Activated CD4-positive, alpha-beta T cell treated with anti-CD3 and anti-CD28 coated beads for 36 hours (primary cell): ENCODE measurements at places on chromosomes 2 and 18. TPM values are rescaled to one million over a fixed set of nuclear protein-coding genes. Genes with fewer than 3 reads are reported as not detected.

DNA sequence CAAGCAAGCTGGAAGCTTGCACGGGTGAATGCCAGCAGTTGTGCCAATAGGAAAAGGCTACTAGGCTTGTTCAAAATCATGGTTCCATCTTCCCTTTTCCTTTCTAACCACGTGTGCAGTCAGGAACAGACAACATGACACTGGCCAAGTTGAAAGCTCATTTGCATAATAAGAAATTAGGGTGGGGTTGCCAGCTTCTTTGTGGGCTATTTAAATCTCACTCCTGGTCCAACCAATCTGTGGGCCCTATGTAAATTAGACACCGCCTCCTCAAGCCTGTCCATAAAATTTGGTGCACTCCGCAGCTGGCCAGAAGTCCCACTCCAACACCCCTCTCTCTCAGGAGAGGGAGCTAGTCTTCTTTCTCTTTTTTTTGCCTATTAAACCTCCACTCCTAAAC lies 1948.4 kb upstream of the PIK3C3 start:
- DNase-seq = no peak

GRCh38 chr18:40738321-40738880 lies 1216.6 kb upstream of the PIK3C3 start:
- DNase-seq = no peak

DNA sequence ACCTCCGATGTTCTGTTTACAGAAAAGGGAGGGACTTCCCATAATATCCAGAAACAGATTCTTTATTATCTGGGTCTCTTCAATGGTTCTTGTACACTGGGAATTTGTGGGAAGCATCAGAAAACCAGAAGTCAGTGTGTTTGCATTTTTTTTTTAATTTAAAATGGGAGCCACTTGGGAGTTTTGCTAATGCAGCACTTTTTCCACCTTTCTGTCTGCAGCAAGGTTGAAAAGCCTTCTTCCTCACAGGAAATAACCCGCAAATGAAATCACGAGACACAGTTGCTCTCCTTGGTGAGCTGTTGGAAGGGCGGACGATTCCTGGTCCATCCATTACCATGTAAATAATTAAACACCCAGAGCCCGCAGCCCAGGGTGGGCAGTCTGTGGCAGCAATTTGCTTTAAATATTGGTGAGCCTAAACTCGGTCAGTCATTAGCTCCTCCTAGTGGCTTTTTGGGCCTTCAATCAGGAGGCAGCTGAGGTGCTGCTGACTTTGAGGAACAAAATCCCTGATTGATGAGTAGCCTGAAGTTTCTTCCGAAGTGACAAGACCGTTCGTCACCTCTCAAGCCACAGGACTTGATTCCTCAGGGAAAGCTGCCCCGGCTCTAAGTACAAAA lies 471.5 kb downstream of the EPHA4 start:
- DNase-seq = no peak

DNA sequence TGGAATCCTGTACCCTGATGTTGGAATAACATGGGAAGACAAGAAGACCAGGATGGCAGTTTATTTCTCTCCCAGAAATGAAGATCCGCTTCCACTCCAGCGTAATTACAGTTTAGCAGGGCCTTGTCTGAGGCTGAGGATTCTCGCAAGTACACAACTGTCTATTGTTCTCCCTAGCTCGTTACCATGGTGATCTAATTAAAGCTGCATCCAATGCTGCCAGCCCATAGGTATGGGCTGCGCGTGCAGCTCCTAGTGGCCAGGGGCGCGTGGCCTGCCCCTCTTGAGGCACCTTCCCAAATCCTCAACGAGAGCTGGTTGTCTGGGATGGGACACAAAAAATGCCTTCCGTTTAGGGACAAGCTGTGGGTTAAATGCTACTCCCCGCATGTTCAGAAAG lies 344.9 kb downstream of the CYRIA start:
- no peak for DNase-seq

DNA sequence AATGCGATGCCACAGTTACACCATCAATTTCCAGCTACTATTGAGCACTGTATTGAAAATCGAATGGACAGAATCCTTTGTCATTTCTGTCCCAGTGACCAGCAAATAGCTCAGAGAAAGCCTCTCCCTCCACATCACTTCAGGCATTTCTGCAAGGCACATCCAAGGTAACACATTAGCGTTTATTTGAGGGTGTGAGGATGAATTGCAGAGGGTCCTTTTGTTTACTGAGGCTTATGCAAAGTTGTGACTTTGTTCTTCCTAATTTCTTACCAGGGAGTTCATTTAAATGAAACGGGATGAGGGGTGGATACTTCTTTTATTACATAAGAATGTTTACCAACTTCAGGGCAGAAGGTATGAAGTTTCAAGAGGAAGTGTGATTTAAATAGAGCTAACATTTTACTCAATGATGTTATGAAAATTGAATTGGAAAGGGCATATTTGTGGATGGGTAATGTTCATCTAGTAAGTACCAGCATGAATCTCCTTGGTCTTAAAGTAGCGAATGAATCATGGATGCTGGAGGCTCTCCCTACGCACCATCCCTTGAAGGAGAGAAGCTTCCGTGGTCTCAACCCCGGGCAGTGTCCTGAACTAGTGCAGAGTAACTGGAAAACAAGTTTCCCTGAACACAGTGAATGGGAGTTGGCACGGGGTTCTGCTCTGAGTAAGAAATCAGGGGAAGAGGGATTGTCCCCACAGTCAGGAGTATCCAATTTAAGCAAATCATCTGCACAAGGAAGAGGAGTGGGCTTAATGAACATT lies 756.5 kb downstream of the GALR1 start:
- DNase-seq = no peak

DNA sequence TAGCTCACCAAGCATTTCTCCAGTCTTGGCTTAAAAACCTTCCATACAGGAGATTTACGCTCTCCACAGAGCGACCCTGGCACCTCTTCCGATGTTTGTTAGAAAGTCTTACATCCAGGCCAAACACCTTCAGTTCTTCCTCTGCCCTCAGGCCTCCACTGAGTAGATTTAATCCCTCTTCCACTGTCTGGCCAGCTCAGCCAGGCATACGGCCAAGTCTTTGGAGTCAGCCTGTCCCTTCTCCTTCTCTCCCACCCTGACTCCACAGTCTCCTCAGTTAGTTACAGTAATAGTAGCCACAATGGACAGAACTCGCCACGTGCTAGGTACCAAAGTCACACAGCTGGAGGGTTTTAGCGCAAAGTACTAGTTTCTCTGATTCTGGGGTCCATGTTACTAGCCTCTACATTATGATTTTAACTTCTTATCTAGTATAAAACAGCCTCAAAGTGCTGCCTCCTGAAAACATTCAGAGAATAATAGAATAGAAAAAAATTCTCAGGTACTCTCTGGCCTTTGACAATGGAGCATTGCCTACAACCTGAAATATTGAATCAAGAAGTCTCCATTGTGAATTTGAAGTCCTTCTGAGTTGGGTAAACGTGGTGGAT lies 39.5 kb downstream of the THNSL2 start:
- no peak for DNase-seq

DNA sequence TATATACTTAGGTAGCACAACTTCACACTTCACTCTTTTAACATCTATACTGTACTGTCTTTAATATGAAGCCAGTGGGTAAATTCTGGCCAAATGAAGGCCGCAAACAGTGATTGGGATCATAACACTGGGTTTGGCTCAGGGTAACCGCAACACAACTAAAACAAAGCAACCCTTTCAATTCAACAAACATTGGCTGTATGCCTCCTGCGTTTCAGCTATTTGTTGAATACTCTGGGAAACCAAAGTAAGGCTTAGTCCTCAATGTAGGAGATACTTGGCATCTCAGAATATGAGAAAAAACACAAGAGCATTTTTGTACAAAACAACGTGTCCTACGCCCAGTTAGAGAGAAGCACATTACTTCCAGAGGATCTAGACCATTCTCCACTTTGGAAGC lies 693.3 kb upstream of the KLHL29 start:
- no peak for DNase-seq

GRCh38 chr18:79897940-79898625 lies 53.4 kb downstream of the SLC66A2 start:
- no peak for DNase-seq

DNA sequence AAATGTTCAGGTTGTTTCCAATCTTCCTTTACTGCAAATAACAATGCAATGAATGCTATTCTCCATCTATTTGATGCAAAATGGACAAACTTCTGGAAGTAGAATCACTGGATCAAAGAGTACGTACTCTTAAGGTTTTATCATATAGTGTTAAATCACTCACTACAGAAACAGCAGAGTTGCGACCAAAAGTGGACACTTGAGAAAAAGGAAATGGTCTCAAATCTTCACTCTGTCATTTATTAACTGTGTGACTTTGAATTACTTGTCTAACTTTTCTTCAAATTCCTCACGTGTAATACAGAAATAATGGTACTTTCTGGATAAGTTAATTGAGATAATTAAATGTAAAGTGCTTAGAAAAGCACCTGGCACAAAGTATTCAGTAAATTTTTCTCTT lies 78.1 kb downstream of the CERKL start:
- DNase-seq = no peak

- DNase-seq = no peak
Observed at GRCh38 chr2:189648846-189649509, 12.3 kb upstream of the ASNSD1 start.

DNA sequence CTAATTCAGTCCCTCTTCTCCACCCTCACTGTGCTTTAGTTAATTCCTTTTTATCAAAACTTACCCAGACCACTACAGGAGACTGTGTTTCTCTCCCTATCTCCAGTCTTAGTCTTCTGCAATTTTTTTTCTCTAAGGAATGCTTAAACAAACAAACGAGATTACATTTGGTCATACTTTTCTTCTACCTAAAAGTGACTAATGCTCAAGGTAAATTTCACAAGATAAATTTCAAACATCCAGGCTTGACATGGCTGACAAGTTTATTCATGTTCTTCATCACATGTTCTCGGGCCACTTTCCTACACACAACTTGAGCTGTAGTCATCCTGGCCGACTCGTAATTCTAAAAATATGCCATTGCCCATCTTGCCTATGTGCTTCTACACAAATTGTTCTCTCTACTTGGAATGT lies 23.2 kb upstream of the ACSL3 start:
- DNase-seq = no peak

DNA sequence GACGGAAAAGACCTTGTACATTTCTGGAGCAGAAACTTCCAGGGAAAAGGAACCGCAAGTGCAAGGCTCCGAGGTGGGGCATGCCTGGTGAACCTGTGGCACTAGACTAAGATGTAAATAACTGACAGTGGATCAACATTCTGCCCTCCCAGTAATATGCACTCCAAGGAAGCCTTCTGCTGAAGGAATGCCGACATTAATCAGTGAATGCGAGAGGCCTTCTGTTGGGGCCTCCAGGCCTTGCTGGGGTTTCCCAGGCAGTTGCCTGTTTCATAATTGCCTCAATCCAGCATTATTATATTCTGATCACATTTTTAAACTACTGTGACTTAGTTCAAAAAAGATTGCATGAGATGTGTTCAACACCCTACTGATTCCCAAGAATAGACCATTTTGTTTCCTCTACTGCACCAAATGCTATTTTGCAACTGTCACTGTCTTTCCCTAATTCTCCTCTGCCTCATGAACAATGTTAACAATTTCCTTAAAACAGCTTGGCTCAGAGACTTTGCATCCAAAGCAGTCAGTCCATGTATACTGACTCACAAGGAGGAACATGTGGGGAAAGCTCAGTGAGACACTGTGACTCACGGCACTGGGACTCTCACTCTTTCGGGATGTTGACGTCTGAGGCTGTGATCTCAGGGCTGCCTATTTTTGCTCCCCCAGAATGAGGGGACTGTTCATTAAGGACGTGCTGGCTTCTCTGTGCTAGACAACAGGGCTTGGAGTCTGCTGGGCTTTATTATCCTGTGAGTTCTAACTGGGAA lies 10.5 kb upstream of the DSG2 start:
- DNase-seq = no peak

- DNase-seq = no peak
Observed at GRCh38 chr2:35099342-35099741, 1256.2 kb upstream of the CRIM1 start.

- no peak for DNase-seq
Observed at GRCh38 chr2:183505911-183506310, 381.7 kb downstream of the NUP35 start.

DNA sequence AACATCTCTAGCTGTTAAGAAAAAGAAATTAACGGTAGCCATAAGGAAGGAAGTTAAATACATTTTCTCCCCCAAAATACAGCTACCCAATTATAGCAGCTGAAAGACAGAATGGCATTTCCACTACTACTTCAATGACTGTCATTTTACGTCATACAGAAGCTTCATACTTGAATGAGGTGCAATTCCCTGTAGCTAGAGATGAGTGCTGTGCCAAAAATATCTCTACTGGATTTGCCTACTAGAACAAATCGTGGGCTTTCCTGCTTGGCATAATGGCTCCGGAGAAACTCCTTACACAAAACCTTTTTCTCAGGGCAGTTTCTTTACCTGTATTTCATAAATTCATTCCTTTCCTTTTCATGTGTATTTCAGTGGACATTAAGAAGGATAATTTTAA lies 36.3 kb upstream of the NRXN1 start:
- DNase-seq = no peak

APOB gene
- total RNA-seq = not detected

ARHGEF33 gene
- 0.39 TPM for total RNA-seq

C2orf78 gene
- not detected for total RNA-seq

STEAP3 gene
- total RNA-seq = 0.14 TPM

SOX11 gene
- total RNA-seq = not detected

MEIS1 gene
- not detected for total RNA-seq

IL36G gene
- total RNA-seq = not detected
